CD4-positive, alpha-beta T cell treated with Interferon alpha-2 for 1 hour (primary cell): ENCODE measurements at places on chromosomes 16 and 17.
A peak's percentile ranks its signal among the peaks of the same experiment; 100 is the strongest.

DNA sequence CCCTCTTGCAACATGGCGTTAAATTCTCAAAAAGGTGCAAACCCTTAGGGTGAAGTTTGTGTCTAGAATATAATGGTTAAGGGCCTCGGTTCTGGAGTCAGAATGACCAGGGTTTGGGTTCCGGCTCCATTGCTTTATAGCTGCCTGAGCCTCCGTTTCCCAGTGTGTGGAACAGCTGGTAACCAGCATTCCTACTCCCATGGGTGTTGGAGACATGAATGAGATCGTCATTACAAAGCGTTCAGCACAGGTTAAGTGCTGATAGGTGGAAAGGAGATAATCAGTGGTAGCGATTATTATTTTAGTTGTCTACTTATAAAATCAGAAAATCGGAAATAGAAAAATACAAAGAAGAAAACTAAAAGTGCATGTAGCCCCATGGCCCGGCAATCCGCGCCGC lies 23.5 kb upstream of the ZCCHC14 start:
- no peak for DNase-seq

DNA sequence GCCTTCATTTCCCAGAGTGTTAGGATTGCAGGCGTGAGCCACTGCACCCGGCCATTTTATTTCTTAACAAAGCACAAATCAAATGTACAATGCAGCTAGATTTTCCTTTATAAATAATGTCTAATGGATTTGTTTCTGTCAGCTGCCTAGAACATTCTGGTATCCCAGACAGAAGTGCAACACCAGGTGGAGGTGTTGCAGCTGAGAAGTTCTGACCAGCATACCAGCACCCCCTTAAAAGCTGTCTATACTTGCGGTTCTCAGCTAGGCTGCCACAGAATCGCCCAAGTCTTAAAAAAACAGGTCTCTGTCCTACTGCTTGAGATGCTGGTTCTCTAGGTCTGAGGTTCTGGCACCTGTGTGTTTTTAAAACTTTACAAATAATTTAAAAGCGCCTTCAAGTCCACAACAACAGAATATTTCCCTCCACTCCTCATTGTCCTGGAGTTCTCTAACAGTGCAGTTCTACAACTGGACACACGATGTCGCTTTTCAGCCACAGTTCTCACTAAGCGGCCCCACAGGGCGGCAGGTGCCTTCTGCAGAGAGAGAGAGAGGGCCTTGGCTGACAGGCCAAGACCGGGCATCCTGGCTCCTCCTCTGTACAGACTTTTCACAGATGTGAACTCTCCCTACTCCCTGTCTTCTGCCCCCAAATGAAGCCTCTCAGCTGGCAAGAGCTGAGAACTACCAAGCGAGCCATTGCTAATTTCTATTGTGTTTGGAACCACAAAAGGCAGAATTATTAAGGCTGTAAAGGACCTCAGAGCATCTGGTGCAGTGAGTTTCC lies 32.6 kb upstream of the MEOX1 start:
- peak; percentile 82 for DNase-seq

DNA sequence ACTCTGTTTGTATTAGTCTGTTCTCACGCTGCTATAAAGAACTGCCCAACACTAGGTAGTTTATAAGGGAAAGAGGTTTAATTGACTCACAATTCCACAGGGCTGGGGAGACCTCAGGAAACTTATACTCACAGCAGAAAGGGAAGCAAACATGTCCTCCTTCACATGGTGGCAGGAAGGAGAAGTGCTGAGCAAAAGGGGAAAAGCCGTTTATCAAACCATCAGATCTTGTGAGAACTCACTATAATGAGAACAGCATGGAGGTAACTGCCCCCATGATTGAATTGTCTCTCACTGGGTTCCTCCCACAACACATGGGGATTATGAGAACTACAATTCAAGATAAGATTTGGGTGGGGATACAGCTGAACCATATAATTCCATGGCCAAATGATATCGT lies 30.9 kb downstream of the ABCC1 start:
- no peak for DNase-seq

DNA sequence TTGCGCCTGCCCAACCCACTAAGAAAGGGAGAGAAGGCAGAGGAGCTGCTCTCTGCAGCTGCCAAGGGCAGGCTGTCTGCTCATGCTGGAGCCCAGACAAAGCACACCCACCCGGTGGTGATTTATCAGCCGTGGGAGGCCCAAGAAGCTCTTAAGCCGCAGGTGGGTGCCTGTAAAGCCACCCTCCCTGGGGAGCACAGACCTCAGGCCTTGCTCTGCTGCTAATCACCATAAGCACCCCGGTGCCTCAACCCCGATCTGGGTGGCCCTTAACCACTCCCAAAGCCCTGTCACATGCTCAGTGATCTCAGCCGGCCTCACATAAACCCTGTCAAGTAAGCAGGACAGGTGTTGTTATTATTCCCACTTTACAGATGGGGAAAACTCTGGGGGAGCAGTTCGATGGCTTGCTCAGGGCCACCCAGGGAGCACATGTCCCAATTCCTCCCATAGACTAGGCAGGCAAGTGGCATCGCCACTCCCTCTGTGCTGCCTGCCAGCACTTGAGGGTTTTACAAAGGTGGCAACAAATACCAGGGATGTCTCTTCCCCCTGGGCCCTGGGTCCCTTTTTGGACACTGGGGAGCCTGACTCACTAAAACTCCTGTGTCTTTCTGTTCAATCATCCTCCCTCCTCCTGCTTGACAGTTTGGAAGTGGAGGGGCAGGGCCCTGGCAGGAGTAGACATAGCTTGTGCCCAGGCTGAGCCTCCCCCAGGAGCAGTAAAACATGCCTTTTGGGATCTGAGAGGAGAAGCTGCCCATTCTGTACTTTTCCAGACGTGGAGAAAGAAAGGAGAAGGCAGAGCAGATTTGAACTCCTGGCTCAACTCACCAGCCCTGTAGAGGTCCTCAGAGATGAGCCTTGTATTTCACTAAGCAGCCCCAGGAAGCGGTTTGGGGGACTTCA lies 299.3 kb downstream of the SOX9 start:
- no peak for DNase-seq

- peak; percentile 62 for DNase-seq
Measured at GRCh38 chr17:74442670-74443515, 11.0 kb downstream of the GPRC5C start.

DNA sequence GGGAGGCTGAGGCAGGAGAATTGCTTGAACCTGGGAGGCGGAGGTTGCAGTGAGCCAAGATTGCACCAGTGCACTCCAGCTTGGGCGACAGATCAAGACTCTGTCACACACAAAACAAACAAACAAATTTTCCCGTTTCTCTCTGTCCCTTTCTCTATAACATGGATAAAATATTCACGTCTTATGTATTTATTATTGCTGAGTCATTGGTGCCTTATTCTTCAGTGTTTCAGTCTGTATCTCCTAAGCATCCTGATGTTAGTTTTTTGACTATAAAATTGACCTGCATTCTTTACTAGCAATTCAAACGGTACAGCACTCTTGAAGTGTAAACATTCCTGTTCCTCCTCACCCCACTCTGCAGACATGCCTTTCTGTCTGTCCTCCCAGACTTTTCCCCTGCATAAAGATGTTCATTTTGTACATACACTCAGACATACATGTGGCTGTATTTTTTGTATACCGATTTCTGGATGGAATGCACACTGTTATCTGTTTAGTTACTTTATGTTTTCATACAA lies 16.4 kb downstream of the DHODH start:
- DNase-seq = no peak

DNA sequence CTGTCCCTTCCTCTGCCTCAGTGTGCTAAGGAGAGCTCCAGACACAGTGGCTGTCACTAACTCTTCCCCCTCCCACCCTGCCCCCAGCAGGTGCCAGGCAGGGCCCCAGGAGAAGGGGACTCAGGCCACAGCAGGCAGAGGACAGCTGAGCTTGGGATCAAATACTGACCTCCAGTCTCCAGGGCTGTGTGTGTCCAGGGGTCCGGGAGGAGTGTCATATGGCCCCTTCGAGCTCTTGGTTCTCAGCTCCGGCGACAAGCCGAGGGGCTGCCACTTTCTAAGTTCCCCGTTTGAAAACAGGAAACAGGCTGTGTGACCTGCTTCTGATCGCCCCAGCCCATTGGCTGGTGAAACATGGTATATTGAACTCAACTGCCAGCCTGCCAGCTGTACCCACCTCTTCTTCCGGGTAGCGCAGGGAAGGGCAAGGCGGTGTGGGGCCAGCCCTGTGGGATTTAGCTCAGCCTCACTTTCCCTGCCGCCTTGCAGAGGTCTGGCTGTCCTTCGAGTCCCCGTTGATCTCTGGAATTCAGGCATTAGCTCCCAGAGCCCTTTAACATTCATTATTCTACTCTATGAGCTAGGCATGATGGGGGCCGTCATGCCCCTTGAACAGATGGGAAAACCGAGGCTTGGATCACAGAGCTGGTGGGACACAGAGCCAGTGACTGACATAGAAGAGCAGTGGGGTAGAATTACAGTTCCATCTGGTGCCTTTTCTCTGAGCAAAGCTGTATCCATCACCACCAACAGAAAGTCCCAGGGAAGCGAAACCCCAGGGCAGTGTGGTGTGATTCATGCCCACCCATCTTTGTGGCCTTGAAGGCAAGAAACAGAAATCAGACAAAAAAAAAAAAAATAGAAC lies at the start of gene SNX20:
TSS of gene SNX20 (minus strand) at position 292 of the 865 bp plus-strand sequence. CDS start 3,786 bp downstream, outside the sequence.
- DNase-seq = peak; percentile 84

DNA sequence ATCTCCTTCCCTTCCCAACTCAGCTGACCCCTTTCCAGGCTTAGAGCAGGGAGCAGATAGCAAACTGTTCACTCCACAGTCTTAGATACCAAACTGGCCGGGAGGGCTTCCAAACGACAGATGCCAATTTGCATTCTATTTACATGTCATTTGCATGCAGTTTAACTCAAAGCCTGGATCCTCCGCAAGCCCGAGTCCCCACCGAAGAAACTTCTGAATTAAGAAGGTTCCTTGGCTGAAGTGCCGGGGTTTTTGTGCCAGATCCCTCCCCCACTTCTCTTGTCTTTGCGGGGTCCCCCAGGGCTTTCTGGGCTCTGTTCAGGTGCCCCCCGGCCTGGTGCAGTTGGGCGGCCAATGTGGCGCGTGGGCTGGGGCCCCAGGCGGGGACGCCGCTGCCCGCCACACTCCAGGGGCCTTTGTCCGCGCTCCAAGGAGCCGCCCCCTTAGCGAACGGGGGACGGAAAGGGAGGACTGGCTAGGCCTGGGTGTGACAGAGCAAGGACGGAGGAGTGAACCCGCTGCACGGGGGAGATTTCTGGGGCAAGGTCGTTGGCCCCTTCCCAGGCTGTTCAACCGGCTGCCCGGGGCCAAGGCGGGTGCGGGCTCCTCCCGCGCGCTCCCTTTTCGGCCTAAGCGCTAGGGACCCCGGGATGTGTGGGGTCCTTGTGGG lies 1.2 kb downstream of the GPRC5B start:
- DNase-seq = no peak

DNA sequence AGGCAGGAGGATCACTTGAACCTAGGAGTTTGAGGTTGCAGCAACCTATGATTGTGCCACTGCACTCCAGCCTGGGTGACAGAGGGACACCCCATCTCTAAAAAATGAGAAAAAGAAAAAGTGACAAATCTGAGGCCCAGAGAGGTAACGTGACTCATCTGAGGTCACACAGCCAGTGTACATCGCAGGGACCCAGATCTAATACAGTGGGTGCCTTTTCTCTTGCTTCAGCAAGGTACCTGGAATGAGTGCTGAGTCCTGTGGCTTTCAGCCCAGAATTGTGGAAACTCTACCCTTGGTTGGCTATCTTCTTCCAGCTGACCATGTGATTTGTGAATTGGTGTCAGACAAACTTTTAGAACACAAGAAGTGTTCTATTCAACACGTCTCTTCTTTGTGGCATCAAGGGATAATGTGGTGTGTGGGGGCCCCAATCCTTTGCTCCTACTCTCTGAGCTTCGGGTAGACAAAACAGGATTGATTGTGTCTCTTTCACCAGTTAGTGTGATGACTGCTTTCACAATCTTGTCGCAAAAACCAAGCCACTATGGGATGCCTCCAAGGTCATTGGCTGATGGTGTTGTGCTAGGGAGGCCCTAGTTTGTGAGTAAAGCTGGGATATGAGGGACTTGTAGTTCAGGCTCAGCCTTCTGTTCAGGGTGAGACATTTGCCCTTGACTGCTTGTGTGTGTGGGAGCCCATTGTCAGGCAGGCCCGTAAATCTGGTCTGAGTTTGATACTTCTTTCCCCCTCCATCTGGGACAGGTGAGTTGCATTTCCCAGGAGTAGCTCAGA lies 71.0 kb downstream of the MSI2 start:
- no peak for DNase-seq

- no peak for DNase-seq
Measured at GRCh38 chr17:36779550-36779949, 157.7 kb upstream of the LHX1 start.

DNA sequence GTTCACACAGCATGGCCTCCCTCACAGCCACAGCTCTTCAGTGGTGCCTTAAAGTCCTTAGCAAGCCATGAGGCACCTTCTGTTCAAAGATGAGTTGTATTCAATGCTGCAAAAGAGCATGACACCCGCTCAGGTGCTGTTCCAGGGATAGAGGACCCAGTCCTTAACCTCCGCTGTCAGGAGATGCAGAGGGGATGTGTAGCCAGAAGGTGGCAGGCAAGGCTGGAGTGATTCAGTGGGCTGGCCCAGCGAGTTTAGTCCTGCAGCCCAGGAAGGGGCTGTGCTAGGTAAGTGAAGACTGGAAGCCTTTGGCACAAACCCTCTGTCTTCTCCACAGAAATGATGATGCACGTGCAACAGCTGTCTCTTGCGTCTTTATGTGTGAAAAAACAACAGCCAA lies 25.0 kb upstream of the ADAM11 start:
- DNase-seq = no peak

- DNase-seq = no peak
Measured at GRCh38 chr17:48122665-48123045, 15.1 kb downstream of the SNX11 start.

DNA sequence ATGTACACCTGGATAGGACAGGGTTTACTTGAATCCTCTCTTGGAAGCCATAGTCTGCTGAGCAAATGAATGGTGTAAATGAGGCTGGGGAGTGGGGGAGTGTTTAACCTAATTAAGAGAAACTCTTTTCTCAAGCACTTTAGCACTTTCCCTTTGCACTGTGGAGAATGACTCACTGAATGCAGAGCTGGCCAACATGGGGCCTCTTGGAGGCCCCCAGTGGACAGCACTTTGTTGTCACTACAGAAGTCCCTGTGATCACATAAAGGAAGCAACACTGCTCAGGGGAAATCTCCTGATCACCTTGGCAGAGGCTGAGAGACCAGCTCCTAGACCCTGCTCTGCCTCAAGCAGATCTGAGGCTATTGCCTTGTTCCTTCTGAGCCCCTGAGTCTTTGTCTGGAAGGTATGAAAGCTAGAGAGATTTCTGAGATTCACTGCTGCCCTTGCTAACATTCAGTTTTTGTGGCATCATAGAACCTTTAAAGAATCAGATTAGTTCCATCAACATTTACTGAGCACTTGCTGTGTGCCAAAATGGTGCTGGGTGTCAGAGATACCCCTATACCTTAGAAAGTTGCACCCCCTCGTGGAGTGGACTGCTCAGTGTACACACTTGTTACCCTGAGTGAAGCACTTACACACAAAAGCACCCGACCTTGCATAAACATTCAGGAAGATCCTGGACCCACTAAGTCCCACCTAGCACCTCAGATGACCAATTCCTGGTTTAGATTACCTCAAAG lies 230.1 kb upstream of the CCL2 start:
- DNase-seq = no peak
